GM12865 (cell line): ENCODE measurements at places on chromosomes 13 and 19.

DNA sequence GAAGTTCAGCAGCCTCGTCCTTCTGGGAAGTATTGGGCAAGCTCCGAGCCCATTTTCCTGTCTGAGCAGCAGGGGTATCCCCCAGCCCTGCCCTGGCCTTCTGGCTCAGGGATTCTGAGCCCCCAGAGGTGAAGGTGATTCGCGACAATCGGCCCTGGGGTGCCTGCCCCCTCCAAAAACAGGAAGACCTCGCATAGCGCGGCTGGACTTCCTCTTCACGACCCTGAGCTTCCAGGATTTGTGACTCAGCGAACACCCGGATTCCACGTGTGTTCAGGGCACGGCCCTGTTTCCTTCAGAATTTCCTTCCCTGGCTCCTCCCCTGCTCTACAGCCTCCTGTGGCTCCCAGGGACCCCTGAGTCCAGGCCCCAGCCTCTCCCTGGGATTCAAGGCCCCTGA is at the start of gene SEMA6B:
SEMA6B (minus strand) TSS at position 116 of the 400 bp plus-strand sequence. CDS start 1,227 bp downstream, outside the sequence.
- DNase-seq = no peak

- DNase-seq = no peak
Measured at GRCh38 chr13:33690354-33690753, 127.6 kb upstream of the RFC3 start.

- no peak for DNase-seq
Measured at GRCh38 chr13:50444726-50445125, 398.8 kb downstream of the DLEU7 start.

- DNase-seq = no peak
Measured at GRCh38 chr13:42064259-42064658, 15.8 kb downstream of the DGKH start.

DNA sequence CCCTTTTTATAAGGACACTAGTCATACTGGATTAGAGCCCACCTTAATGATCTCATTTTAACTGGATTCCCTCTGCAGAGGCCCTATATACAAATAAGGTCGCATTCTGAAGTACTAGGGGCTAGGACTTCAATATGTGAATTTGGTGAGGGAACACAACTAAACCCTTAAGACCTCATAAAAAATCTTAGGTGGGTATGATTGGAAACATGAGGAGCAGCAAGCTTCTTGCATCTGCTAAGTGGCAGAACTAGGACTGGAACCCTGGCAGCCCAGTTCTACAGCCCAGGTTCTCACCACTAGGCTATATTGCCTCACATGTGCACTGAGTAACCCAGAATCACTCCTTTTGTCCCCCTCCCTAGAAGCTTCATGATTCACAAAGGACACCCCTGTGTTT is 17.1 kb upstream of the GRWD1 start:
- no peak for DNase-seq

DNA sequence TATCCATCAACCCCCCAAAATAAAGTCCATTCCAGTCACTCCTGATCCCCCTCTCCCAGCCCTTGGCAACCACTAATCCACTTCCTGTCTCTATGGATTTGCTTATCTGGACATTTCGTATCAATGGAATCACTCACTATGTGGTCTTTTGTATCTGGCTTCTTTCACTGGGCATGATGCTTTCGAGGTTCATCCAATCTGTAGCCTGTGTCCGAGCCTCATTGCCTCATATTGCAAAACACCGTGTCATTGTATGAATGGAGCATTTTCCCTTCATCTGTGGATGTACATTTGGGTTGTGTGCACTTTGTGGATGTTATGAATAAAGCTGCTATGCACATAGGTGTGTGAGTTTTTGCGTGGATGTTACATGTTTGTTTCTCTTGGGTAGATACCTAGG is 1.4 kb upstream of the FZR1 start:
- DNase-seq = no peak

DNA sequence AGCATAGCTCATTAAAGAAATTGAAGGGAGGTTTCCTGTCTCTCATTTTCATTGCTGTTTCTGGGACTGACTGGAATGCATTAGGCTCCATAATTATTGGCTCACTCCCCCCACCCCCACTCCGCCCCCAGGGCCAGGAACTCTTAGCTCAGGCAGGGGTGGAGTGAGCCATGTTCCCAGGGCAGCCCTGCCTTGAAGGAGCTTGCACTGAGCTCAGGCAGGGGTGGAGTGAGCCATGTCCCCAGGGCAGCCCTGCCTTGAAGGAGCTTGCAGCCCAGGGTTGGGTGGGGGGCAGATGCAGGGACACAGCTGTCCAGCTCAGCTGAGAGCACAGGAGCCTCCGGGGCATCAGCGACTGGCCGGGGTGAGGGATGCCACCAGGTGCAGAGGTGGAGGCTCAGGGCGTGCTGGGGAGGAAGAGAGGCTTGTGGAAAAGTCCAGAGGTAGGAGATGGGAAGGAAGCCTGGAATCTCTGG is 39.1 kb upstream of the TFDP1 start:
- DNase-seq = no peak

DNA sequence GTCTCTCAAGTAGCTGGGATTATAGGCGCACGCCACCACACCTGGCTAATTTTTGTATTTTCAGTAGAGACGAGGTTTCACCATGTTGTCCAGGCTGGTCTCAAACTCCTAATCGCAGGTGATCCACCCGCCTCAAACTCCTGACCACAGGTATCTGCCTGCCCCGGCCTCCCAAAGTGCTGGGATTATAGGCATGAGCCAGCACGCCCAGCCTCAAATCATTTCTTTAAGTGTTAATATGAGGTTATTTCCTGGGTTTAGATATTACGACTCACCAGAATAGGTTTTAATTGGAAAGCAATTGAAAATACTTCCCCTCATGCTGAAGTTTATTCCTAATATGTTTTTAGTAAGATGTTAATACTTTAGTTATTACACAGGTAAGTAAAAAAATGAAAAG is 144.5 kb downstream of the NUFIP1 start:
- no peak for DNase-seq

DNA sequence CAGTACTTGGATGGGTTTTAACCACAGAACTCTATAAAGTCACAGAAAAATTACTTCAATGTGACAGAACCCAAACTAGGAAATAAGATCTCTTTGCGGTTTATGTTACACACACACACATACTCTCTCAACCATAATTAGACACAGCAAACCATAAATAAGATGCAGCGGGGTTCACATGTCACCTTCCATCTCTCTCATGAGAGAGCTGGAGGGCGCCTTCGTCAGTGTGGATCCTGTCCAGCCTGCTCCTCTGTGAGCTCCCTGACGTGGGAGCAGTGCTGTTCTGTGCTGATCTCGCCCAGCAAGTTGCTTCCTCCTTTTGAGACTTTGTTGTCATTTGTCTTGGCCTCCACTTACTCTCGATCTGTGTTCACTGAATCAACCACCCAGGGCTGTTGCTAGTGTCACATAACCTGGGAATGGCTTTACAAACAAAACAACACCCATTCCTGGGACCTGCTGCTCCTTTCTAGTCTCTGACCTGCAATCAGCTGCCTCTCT is 204.9 kb upstream of the KL start:
- DNase-seq = peak; percentile 69

- no peak for DNase-seq
Measured at GRCh38 chr19:48770734-48771472, 15.6 kb downstream of the FGF21 start.

GRCh38 chr13:66509175-66509574 is 721.0 kb downstream of the PCDH9 start:
- no peak for DNase-seq

DNA sequence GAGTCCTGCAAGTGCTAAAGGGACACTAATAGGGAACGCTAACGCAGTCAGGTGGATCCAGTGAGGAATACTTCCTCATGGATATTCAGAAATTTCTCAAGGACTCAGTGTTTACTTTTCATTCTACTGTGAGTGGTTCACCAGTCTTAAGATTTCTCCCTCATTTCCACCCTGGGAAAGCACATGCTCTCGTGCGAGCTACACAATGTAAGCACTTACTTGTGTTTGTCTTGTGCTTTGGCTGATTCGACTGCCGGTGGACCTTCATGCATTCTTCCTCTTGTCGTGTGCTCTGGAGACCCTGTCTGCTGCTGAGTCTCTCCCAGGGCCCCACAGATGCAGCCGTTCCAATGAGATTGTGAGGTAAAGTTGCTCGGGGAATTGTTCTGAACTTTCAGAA is 180.1 kb downstream of the NUFIP1 start:
- DNase-seq = no peak

GRCh38 chr13:44188257-44188656 is 185.4 kb upstream of the SERP2 start:
- DNase-seq = no peak

DNA sequence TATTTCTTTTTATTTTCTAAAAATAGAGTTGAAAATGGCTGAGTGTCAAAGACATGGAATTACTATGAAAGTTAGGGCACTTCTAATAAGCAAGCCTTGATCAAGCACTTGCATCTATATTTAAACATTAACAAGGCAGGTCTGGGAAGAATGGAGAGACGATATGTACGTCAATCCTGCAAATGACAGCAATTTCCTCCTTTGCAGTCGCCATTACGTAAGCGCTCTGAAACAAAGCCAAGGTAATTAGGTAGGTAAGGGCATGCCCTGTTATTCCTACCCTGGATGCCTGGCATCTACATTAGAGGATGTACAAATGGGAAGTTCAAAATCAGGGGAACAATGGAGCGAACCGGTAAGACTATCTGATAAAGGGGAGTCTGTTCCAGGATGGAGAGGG is 664.0 kb upstream of the ARGLU1 start:
- no peak for DNase-seq

DNA sequence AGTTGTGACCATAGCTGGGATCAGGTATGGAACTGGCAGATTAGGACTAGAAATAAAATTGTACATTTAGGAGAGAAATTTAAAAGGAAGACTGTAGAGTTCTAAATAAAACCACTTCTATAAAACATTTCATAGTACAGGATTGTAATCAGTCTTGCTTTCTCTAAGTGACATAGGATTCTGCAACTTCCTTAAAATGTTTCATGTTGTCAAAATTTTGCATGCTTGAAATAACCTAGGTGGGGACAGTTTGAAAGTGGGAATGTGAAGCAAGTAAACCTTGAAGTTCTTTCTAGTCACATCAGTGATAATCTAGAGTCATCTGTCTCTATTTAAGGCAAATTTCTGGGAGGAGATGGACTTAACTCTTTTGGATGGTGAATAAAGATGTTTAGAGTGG is 6.7 kb downstream of the TM9SF2 start:
- no peak for DNase-seq
